ENCODE measurements at places on chromosomes 11 and 22. TPM values are rescaled to one million over a fixed set of nuclear protein-coding genes. Genes with fewer than 3 reads are reported as not detected.

Gene MRE11
- 15.6 TPM for total RNA-seq

Gene UPB1
- not detected for total RNA-seq

Gene TRIM66
- total RNA-seq, result 1.4 TPM

Gene MS4A6E
- total RNA-seq, result not detected

Gene NXPE2
- not detected for total RNA-seq

DNA sequence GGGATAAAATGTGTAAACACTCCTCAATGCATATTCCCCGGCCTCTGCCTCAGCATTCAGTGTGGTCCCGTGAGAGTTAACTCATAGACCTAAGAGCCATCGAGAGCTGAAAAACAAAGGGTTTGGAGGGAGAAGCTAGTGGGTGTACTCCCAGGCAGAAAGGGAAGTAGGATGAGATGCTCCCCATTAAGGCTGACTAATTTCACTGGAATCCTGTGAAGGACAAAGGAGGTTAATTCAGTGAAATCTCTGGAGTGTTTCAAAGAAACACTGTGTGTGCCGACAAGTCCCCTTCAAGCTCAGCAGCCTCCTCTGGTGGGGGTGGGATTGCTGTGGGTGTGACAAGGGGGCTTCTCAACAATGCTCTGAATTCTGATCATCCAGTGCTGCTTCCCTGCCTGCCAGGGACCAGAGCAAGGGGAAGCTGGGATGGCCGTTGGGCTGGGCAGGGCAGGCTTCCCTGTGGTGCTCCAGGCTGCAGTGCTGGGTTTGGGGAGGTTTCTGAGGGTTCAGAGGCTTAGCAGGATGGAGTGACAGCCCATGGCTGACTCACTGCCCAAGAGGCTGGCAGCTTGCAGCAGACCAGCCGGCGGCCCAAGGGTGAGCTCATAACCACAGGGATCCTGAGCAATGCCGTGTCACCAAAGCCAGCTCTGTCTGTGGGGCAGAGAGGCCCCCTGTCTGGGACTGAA, 61.4 kb upstream of the BMAL1 start:
- H3K36me3 ChIP-seq, result no peaks in the 10 kb centered on the region
- peak; percentile 99 for DNase-seq
- H3K4me3 ChIP-seq, result peak overlapping the region; percentile 66
- H3K4me1 ChIP-seq, result peaks cover 39% of the 10 kb centered on the region
- H3K27me3 ChIP-seq, result no peaks in the 10 kb centered on the region

GRCh38 chr11:14513800-14514199, 6.4 kb downstream of the PSMA1 start:
- H3K4me3 ChIP-seq, result no peak overlapping the region
- no peak overlapping the region for H3K27ac ChIP-seq
- peaks cover 5% of the 10 kb centered on the region for H3K4me1 ChIP-seq
- H3K36me3 ChIP-seq, result peaks cover 85% of the 10 kb centered on the region
- no peak for DNase-seq

GRCh38 chr11:75262961-75263852, 22.6 kb downstream of the TPBGL start:
- H3K27me3 ChIP-seq, result peaks cover 9% of the 10 kb centered on the region
- H3K4me3 ChIP-seq, result no peak overlapping the region
- no peak for DNase-seq
- no peak overlapping the region for H3K27ac ChIP-seq

- H3K27me3 ChIP-seq, result no peaks in the 10 kb centered on the region
- DNase-seq, result no peak
- no peak overlapping the region for H3K27ac ChIP-seq
- H3K4me1 ChIP-seq, result no peaks in the 10 kb centered on the region
- no peak overlapping the region for H3K4me3 ChIP-seq
These were observed 344.4 kb upstream of the LRRC4C start for GRCh38 chr11:41803895-41804294.

DNA sequence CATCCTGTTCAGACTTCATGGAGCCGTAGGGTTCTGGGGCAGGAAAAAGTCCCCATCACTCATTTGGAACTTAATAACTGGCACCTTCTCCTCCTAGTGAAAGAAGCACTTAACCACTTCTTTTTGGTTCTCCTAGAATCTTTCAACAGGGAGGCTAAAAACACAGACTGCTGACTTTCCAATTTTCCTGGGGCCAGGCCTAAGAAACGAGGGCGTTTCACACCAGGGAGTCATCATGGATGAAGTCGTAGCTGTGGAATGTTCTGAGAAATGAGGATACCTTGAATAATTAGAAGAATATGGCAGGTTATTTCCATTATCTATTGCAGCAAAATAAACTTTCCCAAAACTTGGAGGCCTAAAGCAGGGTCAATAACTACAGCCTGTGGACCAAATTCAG, 26.0 kb upstream of the API5 start:
- H3K4me3 ChIP-seq, result no peak overlapping the region
- no peaks in the 10 kb centered on the region for H3K36me3 ChIP-seq
- H3K4me1 ChIP-seq, result no peaks in the 10 kb centered on the region
- peaks cover 14% of the 10 kb centered on the region for H3K27me3 ChIP-seq
- no peak overlapping the region for H3K27ac ChIP-seq
- DNase-seq, result peak; percentile 29

DNA sequence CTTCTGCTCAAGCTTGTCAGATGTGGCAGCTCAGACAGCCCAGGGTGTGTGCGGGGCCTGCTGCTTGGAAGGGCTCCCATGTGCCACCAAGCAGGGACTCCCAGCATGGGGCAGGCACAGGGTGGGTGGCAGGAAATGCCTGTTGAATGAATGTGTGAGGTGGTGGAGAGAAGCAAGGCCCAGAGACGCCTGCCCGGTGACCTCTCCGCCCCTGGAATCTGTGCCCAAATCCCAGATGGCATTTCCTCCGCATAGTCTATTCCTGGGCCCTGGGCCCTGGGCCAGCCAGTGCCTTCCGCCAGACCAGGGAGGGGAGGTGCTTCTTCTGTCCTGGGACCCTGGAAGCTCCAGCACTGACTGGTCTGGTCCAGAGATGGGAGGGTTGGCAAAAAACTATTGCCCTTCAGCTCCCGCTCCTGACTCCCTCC, 3.7 kb downstream of the CST6 start:
- H3K4me1 ChIP-seq, result peaks cover 28% of the 10 kb centered on the region
- H3K27ac ChIP-seq, result peak overlapping the region; percentile 74
- no peaks in the 10 kb centered on the region for H3K36me3 ChIP-seq
- no peak overlapping the region for H3K4me3 ChIP-seq

- H3K27ac ChIP-seq, result peak overlapping the region; percentile 49
- H3K4me3 ChIP-seq, result no peak overlapping the region
- DNase-seq, result peak; percentile 81
- H3K4me1 ChIP-seq, result peaks cover 38% of the 10 kb centered on the region
- H3K27me3 ChIP-seq, result no peaks in the 10 kb centered on the region
These were observed 109.4 kb upstream of the OR4B1 start for GRCh38 chr11:48107188-48107704.

- no peaks in the 10 kb centered on the region for H3K27me3 ChIP-seq
- H3K4me3 ChIP-seq, result peak overlapping the region; percentile 94
- H3K4me1 ChIP-seq, result peaks cover 12% of the 10 kb centered on the region
- DNase-seq, result peak; percentile 37
These were observed 2.3 kb downstream of the TUBGCP6 start for GRCh38 chr22:50242406-50242949.

GRCh38 chr22:49701380-49702067, 126.1 kb downstream of the BRD1 start:
- H3K4me3 ChIP-seq, result no peak overlapping the region
- H3K27me3 ChIP-seq, result peaks cover 10% of the 10 kb centered on the region
- no peak overlapping the region for H3K27ac ChIP-seq
- DNase-seq, result no peak
- no peaks in the 10 kb centered on the region for H3K4me1 ChIP-seq

- DNase-seq, result peak; percentile 76
- no peaks in the 10 kb centered on the region for H3K36me3 ChIP-seq
- no peaks in the 10 kb centered on the region for H3K27me3 ChIP-seq
- H3K4me3 ChIP-seq, result no peak overlapping the region
- H3K27ac ChIP-seq, result peak overlapping the region; percentile 87
- H3K4me1 ChIP-seq, result peaks cover 23% of the 10 kb centered on the region
These were observed 266.0 kb upstream of the MTNR1B start for GRCh38 chr11:92703449-92703830.

- no peak overlapping the region for H3K4me3 ChIP-seq
- peaks cover 11% of the 10 kb centered on the region for H3K4me1 ChIP-seq
- no peak overlapping the region for H3K27ac ChIP-seq
- DNase-seq, result no peak
These were observed 313.5 kb downstream of the BLID start for GRCh38 chr11:121802542-121802941.

GRCh38 chr11:24511511-24511910, 14.7 kb downstream of the LUZP2 start:
- DNase-seq, result no peak
- no peaks in the 10 kb centered on the region for H3K36me3 ChIP-seq
- no peak overlapping the region for H3K27ac ChIP-seq
- H3K4me1 ChIP-seq, result no peaks in the 10 kb centered on the region

GRCh38 chr11:100640071-100640470, 47.0 kb upstream of the ARHGAP42 start:
- H3K36me3 ChIP-seq, result no peaks in the 10 kb centered on the region
- no peak for DNase-seq
- no peaks in the 10 kb centered on the region for H3K4me1 ChIP-seq
- no peak overlapping the region for H3K4me3 ChIP-seq
- H3K27me3 ChIP-seq, result peaks cover 5% of the 10 kb centered on the region
- H3K27ac ChIP-seq, result no peak overlapping the region

DNA sequence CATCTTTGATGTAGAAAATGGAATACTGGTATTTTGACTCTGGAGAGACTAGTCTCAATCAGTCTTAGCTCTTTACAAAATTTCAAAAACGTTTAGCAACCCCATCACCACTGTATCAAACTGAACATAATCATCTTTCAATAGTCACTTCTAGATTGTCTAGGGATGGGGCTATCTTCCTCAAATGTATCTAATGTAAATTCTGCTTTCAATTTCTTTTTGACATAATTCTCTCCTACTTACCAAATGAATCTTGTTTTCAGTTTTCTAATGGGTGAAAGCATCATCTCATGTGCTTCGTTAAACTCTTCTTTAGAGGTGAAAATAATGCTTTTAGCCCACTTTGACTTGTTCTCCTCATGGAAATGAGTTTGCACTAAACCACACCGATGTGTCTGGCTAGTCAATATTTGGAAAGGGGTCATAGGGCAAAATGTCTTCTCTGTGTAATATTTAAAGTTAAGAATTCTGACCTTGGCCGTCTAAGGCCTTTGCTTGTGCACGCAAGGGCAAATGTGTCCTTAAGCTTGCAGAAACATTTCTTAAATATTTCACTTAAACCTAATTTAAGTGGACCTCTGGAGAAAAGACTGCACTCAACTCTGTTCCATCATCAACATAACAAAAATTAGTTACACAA, 5.2 kb downstream of the SIK3 start:
- no peaks in the 10 kb centered on the region for H3K27me3 ChIP-seq
- peaks cover 30% of the 10 kb centered on the region for H3K4me1 ChIP-seq
- H3K4me3 ChIP-seq, result no peak overlapping the region
- no peaks in the 10 kb centered on the region for H3K36me3 ChIP-seq
- no peak for DNase-seq

Data from GM23248 (cell line).